IPS DF 6.9 (cell line): ENCODE measurements at places on chromosomes 16 and 17.

DNA sequence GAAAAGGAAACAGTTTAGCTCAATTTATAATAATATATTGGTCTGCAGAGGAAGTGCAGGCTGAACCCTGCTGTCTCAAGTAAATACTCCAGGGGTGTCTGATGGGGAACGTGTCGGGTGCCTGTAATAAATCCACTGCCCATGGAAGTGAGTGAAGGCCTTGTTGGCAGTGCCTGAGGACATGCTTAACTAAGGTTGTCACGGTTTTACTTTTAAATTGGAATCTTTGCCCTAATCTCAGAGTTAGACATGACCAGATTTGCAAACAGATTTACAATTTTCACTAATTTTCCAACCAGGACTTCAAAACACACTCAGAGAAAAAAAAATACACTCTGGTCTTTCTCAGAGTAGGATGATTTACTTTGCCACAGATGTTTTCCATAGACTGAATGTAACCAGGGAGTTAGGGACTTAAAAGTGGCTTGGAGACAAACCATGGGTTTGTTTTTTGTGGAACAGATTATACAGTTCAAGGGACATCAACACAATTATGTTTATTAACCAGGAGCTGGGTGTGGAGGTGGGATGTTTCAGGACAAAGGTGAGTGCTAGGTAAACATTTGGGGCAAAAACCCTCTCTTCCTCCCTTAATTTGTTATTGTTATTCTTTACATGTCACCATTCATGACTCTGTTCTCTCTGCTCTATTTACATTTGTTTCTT, 144.5 kb downstream of the FTO start:
- no peak overlapping the region for H3K27ac ChIP-seq
- no peak for DNase-seq
- no peaks in the 10 kb centered on the region for H3K27me3 ChIP-seq
- peaks cover 2% of the 10 kb centered on the region for H3K4me1 ChIP-seq
- H3K4me3 ChIP-seq: no peak overlapping the region

DNA sequence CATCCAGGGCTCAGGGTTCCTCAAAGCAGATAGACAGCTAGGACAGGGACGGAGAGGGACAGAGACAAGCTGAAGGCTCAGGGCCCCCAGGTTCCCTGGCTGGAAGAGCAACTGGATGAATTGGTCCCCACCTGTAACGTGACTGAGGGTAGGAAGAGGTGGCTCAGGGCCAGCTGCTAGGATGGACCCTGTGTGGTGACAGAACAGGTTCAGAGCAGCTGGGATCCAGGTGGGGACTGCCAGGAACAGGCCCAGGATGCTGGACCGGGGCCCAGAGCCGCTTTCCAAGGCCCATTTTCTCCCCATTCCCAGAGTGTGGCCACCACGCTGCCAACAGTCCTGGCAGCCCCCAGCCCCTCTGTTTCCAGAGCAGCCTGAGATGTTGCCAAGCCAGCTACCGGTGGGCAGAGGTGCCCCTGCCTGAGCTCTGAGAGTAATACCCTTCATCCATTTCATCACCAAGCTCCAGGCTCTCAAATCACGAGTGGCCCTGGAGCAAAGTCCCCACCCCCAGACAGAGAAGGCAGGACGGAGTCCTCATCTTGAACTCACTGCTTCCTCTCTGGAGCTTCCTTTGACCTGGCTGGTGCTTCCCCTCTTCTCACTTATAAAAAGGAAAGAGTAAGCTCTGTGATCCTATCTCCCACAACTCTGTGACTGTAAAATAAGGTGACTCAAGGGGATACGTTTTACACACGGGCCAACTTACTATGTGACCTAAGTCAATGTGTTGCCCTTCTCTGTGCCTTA, 79.6 kb downstream of the TMEM132E start:
- H3K36me3 ChIP-seq: no peaks in the 10 kb centered on the region
- no peak overlapping the region for H3K4me3 ChIP-seq
- no peaks in the 10 kb centered on the region for H3K4me1 ChIP-seq
- H3K27me3 ChIP-seq: no peaks in the 10 kb centered on the region; the same call in 1 of the 2 replicates
- no peak for DNase-seq

DNA sequence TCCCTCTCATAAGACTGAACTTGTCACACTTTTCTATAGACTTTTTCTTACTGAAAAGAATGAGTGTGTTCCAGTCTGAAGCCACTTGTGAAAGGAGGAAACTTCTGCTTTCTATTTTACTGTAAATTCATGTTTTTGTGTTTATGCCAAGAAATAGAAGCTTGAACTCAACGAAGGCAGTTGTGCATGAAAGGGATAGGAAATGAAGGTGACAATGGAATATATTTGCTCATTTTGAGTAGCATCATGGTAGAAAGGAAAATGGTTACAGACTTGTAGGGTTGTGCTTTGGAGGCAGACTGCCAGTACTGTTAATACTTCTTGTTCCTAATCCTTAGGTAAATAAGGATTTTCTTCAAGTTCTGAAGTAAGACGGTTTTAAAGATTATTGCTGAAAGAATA, 8.1 kb downstream of the CLTC start:
- DNase-seq: no peak
- H3K4me1 ChIP-seq: no peaks in the 10 kb centered on the region
- no peaks in the 10 kb centered on the region for H3K27me3 ChIP-seq
- no peaks in the 10 kb centered on the region; the same call in 1 of the 2 replicates for H3K36me3 ChIP-seq

GRCh38 chr16:89502081-89502843, 5.9 kb upstream of the SPG7 start:
- H3K27me3 ChIP-seq: no peaks in the 10 kb centered on the region; the same call in 1 of the 2 replicates
- DNase-seq: no peak
- peaks cover 2% of the 10 kb centered on the region; the same call in 1 of the 2 replicates for H3K4me1 ChIP-seq
- no peak overlapping the region for H3K27ac ChIP-seq

DNA sequence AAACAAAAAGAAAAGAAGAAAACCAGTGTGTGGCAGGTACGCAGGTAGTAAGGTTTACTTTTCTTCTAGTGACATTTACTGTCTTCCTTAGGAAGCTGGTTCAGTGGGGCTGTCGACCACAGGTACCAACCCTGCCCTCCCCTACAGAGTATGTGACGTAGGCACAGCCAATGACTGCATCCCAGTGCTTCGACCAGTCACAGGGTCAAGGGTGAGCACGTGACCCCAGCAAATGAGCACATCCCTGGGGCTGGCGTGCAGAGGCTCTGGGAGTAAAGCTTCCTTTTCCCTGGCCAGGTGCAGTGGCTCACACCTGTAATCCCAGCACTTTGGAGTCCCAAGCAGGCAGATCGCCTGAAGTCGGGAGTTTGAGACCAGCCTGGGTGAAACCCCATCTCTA, 38.9 kb upstream of the PLCG2 start:
- DNase-seq: no peak
- no peak overlapping the region for H3K27ac ChIP-seq
- no peaks in the 10 kb centered on the region for H3K27me3 ChIP-seq

- no peaks in the 10 kb centered on the region for H3K36me3 ChIP-seq
- no peak overlapping the region for H3K4me3 ChIP-seq
- no peaks in the 10 kb centered on the region for H3K27me3 ChIP-seq
- DNase-seq: no peak
- no peak overlapping the region for H3K27ac ChIP-seq
Observed at GRCh38 chr17:54373970-54374369, 526.7 kb upstream of the TOM1L1 start.

DNA sequence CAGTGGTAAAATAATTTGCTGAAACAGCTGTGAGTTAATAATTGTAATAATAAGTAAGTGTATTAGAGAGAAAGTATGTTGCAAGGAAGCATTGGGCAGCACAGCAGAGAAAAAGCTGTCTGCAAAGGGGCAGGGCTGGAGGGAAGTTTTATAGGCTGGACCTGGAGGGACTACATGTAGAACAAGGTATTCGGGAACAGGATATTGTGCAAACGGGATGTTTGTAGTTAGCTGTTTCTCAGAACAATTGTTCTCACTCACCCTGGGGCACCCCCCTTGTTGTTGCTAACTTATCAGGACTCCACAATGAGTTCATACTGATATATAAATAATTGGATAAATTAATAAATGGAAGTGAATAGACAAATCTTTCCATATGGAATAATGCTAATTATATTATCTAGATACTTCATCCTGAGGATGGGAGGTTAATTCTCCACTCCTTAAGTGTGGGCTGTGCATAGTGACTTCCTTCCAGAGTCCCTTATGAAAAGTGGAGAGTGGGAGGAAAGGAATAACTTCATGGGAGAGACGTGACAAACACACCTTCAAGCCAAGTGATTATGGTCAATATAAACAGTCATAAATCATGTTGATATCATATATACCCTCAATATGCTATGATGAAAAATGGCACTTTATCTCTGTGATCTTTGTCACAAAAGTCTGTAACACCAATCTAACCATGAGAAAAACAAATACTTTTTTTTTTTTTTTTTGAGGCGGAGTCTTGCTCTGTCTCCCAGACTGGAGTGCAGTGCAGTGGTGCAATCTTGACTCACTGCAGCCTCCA, 85.4 kb downstream of the PPM1E start:
- no peaks in the 10 kb centered on the region for H3K27me3 ChIP-seq
- no peaks in the 10 kb centered on the region for H3K36me3 ChIP-seq
- H3K4me1 ChIP-seq: no peaks in the 10 kb centered on the region
- no peak overlapping the region for H3K4me3 ChIP-seq

DNA sequence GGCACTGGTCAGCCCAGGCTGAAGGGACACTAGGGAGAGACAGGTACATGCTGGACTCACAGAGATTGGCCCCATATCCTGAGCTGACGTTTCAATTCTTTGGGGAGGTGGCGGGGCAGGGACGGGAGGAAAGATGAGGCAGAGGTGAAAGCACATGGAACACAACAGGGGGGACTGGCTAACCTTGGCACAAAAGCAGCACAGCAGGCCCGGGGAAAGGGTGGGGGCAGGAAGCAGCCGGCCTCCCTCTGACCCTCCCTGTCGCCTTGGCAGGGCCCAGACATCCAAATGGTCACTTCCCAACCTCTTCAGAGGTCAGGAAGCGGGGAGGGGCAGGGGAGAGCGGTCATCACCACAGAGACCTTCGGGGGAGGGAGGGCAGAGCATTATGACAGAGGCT, 6.6 kb downstream of the VAT1 start:
- no peak overlapping the region for H3K27ac ChIP-seq
- H3K4me3 ChIP-seq: no peak overlapping the region
- H3K4me1 ChIP-seq: peaks cover 7% of the 10 kb centered on the region; the same call in 1 of the 2 replicates
- no peaks in the 10 kb centered on the region for H3K27me3 ChIP-seq
- DNase-seq: no peak

- no peak overlapping the region for H3K4me3 ChIP-seq
- no peaks in the 10 kb centered on the region for H3K27me3 ChIP-seq
- H3K27ac ChIP-seq: no peak overlapping the region
- H3K36me3 ChIP-seq: peaks cover 2% of the 10 kb centered on the region; the same call in 1 of the 2 replicates
Observed at GRCh38 chr17:74831444-74832146, 28.1 kb downstream of the GRIN2C start.

DNA sequence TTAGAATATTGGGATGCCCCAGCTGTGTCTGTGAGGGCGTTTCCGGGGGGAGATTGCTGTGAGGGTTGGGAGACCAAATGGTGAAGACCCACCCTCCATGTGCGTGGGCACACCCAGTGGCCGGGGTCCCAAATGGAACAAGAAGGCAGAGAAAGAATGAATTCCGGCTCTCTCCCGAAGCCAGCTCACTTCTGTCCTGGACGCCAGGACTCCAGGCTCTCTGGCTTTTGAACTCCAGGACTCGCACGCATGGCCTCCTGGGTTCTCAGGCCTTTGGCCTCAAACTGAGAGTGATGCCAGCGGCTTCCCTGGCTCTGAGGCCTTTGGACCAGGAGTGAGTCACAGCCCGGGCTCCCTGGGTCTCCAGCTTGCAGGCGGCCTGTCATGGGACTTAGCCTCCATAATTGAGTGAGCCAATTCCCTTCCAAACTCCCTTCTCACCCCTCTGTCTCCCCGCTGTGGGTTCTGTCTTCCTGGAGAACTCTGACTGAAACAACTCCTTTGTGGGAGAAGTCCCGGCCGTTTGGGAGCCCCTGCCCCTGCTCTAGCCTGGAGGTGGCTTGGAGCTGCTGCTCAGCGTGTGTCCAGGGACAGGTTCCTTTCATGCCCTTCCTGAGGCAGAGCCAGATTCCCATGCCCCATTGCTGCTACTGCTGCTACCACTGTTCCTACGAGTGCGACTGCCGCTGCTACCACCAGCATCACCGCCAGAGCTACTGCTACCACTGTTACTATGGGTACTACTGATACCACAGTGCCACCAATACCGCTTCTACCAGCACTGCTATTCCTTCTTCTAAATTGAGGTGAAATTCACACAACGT, 49.8 kb upstream of the CBX4 start:
- H3K27ac ChIP-seq: no peak overlapping the region
- no peaks in the 10 kb centered on the region for H3K27me3 ChIP-seq
- no peak for DNase-seq
- no peaks in the 10 kb centered on the region for H3K36me3 ChIP-seq
- H3K4me3 ChIP-seq: no peak overlapping the region
- H3K4me1 ChIP-seq: no peaks in the 10 kb centered on the region

GRCh38 chr17:14775731-14776492, 475.0 kb downstream of the HS3ST3B1 start:
- H3K27ac ChIP-seq: no peak overlapping the region
- no peaks in the 10 kb centered on the region for H3K36me3 ChIP-seq
- no peaks in the 10 kb centered on the region for H3K27me3 ChIP-seq

- no peaks in the 10 kb centered on the region for H3K36me3 ChIP-seq
- H3K27me3 ChIP-seq: no peaks in the 10 kb centered on the region
- H3K4me1 ChIP-seq: no peaks in the 10 kb centered on the region
Observed at GRCh38 chr17:49640556-49640955, 37.3 kb downstream of the SPOP start.

DNA sequence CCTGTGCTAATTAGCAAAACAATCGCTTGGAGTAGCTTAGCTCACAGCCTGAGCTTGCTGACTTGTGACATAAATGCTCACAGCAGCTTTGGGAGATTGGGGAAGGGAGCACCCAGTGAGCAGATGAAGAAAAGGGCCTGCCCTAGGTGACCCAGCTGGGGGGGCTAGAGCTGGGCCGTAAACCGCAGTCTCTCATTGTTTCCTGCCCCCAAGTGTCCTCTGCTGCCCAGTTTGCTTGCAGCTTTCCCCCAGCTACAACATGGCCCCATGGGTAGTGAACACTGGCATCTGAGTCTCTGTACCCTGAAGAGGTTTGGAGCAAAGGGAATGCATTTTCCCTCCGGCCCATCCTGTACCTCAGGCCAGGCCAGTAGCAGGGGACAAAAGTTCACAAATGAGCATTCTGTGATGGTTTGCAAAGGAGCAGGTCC, 349.4 kb downstream of the SLC39A11 start:
- no peak for DNase-seq
- no peak overlapping the region for H3K27ac ChIP-seq
- H3K4me3 ChIP-seq: no peak overlapping the region
- no peaks in the 10 kb centered on the region for H3K36me3 ChIP-seq
- H3K4me1 ChIP-seq: peaks cover 4% of the 10 kb centered on the region; the same call in 1 of the 2 replicates

DNA sequence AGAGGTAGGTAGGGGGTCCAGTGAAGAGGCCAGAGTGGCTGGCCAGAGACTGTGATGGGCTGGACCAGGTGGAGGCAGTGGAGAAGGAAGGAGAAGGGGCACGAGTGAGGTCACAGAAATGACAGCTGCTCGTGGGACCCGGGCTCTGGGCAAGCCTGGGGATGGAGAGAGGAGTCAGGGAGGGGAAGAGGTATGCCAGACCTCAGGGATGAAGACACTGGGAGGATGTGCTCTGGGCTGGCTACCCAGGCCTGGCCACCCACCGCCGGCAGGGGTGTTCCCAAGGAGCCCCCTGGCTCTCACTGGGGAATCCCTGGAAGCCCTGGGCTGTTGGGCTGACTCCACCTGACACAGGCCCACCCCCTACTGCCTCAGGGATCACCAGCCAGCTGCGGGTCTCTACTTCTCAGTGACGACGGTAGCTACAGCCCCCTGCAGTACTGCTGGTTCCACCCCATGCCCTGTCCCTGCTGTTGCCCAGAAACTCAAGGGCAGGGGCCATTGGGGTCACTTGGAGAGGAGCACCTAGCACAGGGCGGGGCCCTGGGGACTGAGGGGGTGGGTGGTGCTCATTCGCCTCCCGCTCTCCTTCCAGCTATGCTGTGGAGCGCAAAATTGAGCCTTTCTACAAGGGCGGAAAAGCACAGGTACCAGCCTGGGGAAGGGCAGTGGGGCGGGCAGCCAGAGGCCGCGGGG, 1.8 kb downstream of the TBL3 start:
- H3K4me1 ChIP-seq: peaks cover 5% of the 10 kb centered on the region
- no peaks in the 10 kb centered on the region for H3K27me3 ChIP-seq
- no peak overlapping the region for H3K27ac ChIP-seq
- peaks cover 37% of the 10 kb centered on the region for H3K36me3 ChIP-seq
